Lung (tissue), 17 donors: ENCODE measurements at places on chromosomes 7 and 10. TPM values are rescaled to one million over a fixed set of nuclear protein-coding genes. Genes with fewer than 3 reads are reported as not detected.
A peak's percentile ranks its signal among the peaks of the same experiment; 100 is the strongest.

DNA sequence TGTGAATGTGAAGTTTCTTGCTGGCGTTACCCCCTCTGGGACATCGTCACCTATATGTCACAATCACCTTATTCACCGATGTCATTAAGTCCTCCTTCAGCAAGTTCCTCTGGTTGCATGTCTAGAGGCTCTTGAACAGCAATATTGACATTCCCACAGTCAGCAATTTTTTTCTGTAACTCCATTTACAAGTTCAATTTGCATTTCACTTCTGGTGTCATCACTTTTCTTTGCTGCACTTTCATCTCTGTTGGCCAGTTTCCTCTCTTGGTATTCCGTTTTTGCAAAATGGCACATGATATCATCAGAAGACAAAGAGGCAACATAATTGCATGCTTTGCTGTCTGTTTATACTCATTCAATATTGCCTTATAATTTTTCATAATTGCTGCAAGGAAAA is 69.8 kb downstream of the SRI start:
- no peaks in the 10 kb centered on the region for H3K36me3 ChIP-seq
- DNase-seq: no peak
- H3K27ac ChIP-seq: no peak overlapping the region
- H3K4me1 ChIP-seq: peaks cover 19% of the 10 kb centered on the region
- H3K27me3 ChIP-seq: no peaks in the 10 kb centered on the region

DNA sequence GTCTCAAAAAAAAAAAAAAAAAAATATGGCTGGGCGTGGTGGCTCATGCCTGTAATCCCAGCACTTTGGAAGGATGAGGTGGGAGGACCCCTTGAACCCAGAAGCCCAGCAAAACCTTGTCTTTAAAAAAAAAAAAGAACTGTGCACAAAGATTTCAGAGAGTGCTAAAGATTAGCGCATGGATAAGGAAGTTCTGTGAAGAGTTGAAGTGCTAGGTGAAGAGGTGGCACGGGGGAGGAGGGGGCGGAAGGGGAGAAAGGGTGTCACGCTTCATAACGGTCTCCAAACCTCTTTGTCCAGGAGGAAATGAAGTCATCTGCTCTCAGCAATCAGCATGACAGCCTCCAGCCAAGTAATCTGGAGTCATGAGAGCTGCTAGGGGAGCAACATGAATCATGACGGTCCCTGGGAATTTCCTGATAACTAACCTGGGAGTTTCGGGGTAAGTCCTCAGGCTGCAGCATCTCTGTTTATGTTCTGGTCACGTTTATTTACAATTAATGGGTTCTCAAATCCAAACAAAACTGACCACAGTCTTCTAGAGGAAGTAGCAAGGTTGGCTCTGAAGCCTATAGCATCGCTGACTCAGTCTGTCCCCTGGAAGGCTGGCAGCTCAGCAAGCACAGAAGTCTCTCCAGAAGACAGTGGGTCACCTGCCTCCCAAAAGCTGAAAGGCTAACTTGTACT is 1.9 kb upstream of the PLAU start:
- H3K36me3 ChIP-seq: no peaks in the 10 kb centered on the region
- DNase-seq: peak; percentile 52
- no peak overlapping the region for H3K4me3 ChIP-seq
- peaks cover 17% of the 10 kb centered on the region for H3K27me3 ChIP-seq
- peak overlapping the region; percentile 21 for H3K27ac ChIP-seq

GRCh38 chr7:155975490-155975889 is 163.2 kb upstream of the SHH start:
- H3K27me3 ChIP-seq: peaks cover 2% of the 10 kb centered on the region
- no peaks in the 10 kb centered on the region for H3K4me1 ChIP-seq
- H3K27ac ChIP-seq: no peak overlapping the region
- no peak overlapping the region for H3K4me3 ChIP-seq
- H3K36me3 ChIP-seq: no peaks in the 10 kb centered on the region

DNA sequence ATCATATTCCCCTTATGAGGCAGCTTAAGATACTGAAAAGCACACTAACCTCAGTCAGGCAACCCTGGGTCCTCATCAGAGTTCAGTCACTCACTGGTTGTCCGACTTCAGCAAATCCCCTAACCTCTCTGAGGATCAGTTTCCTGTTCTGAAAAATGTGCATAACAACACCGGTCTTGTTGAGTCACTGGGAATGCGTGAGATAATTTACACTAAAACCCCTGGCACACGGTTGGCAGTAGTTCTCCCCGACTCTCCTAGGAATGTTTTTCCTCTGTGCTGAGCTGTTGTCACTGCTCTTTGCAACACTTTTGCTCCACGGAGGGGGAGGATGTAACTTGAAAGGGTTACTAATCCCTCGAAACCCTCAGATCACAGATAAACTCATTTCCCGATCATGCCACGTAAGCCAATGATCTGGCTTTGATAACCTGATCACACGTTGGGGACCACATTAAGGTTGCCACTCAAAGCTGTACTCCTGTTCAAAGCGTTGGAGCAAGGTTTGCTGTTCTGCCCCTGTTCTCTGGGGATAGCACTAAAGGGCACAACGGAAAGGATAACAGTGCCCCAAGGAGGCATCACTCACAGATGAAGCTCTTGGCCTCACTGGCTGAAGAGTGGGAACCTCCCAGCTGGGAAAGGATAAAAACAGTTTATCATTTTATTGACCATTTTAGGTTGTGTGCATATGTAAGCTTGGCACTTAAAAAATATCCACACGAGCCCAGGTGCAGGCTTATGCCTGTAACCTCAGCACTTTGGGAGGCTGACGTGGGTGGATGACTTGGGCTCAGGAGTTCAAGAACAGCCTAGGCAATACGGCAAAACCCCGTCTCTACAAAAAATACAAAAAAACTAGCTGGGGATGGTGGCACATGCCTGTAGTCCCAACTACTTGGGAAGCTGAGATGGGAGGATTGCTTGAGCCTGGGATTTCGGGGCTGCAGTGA is 5.0 kb upstream of the RBM17 start:
- no peaks in the 10 kb centered on the region for H3K27me3 ChIP-seq
- peaks cover 14% of the 10 kb centered on the region for H3K4me1 ChIP-seq
- H3K4me3 ChIP-seq: no peak overlapping the region
- H3K27ac ChIP-seq: peak overlapping the region; percentile 26
- DNase-seq: peak; percentile 8
- no peaks in the 10 kb centered on the region for H3K36me3 ChIP-seq

DNA sequence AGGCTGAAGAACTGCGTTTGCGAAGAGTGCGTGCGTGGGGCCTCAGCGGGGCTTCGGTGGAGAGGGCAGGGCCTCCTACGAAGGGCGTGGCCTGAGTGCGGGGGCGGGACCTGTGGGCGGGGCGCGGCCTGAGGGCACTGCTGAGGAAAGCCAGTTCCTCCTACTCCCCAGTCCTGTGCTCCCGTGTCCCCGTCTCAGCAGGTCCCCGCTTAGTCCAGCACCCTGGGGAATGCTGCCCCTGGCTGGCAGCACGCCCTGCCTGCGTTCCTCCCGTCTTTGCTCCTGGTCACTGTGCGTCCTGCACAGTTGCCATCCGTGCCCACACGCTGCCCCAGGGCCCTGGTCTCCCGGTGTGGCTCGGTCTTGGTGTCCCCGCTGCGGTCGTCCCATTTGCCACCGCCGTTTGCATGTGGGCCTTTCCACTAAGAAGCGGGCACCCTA is 177.1 kb downstream of the ZNF248 start:
- no peak for DNase-seq
- H3K27me3 ChIP-seq: no peaks in the 10 kb centered on the region
- H3K4me1 ChIP-seq: no peaks in the 10 kb centered on the region
- no peak overlapping the region for H3K4me3 ChIP-seq
- no peak overlapping the region for H3K27ac ChIP-seq
- H3K36me3 ChIP-seq: no peaks in the 10 kb centered on the region

GRCh38 chr10:13302821-13303555 is 3.1 kb upstream of the PHYH start:
- H3K36me3 ChIP-seq: no peaks in the 10 kb centered on the region
- no peak overlapping the region for H3K4me3 ChIP-seq
- H3K27me3 ChIP-seq: no peaks in the 10 kb centered on the region
- peaks cover 4% of the 10 kb centered on the region for H3K4me1 ChIP-seq
- no peak for DNase-seq

GRCh38 chr10:21292763-21293517 is 232.5 kb downstream of the SKIDA1 start:
- no peaks in the 10 kb centered on the region for H3K36me3 ChIP-seq
- peak overlapping the region; percentile 53 for H3K27ac ChIP-seq
- H3K4me1 ChIP-seq: peaks cover 7% of the 10 kb centered on the region
- peak; percentile 97 for DNase-seq
- H3K4me3 ChIP-seq: no peak overlapping the region

DNA sequence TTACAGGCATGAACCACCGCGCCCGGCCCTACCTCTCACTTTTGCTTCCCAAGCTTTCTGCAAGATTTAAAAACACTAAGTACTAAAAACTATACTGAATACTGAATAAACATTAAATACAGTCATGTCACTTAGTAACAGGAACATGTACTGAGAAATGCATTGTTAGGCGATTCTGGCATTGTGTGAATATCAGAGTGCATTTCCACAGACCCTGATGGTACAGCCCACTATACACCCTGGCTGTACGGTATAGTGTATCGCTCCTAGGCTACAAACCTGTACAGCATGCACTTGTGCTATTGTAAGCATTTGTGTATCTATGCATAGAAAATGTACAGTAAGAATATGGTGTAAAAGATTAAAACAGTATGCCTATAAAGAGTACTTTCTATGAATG is 29.1 kb downstream of the PDIA4 start:
- H3K27ac ChIP-seq: no peak overlapping the region
- H3K4me3 ChIP-seq: no peak overlapping the region
- H3K4me1 ChIP-seq: no peaks in the 10 kb centered on the region
- DNase-seq: no peak

DNA sequence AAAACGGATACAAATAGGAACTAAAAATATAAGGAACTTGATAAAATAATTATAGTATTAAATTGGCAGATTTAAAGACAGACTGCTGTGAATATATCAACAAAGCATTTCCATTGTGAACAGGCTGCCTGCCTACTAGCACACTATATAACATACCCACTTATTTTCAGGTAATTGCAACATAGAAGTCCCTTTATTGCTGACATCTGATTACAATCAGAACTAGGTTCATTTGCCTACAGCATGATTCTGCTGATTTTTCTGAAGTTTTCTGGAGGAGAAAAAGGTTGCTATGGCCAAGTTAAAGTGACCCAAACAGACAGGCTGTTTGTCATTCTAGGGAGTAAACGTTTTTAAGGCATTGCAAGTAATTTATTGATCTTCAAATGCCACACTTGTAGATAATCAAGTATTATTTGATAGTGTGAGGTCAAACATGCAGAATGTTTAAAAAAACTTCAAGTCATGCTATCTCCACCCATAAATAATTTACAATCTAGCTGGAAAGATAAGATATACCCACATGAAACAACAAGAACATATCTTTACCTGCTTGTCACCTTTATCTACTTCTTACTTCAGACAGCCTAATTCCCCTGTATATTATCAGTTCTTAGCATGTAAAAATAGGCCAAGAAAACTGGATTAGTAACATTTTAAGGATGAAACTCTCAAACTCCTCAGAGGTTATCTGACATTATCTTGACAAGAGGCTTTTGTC is 40.5 kb downstream of the MTPN start:
- no peak overlapping the region for H3K4me3 ChIP-seq
- no peaks in the 10 kb centered on the region for H3K36me3 ChIP-seq

- no peak overlapping the region for H3K4me3 ChIP-seq
- H3K27ac ChIP-seq: no peak overlapping the region
- no peaks in the 10 kb centered on the region for H3K4me1 ChIP-seq
- no peaks in the 10 kb centered on the region for H3K36me3 ChIP-seq
- H3K27me3 ChIP-seq: no peaks in the 10 kb centered on the region
These were observed 123.0 kb upstream of the SGCE start for GRCh38 chr7:94778711-94779459.

- H3K4me1 ChIP-seq: no peaks in the 10 kb centered on the region
- no peaks in the 10 kb centered on the region for H3K27me3 ChIP-seq
- H3K4me3 ChIP-seq: no peak overlapping the region
- H3K36me3 ChIP-seq: no peaks in the 10 kb centered on the region
- H3K27ac ChIP-seq: no peak overlapping the region
- no peak for DNase-seq
These were observed 345.7 kb downstream of the PTPRN2 start for GRCh38 chr7:158241919-158242318.

GRCh38 chr7:150383710-150384397 is 4.7 kb downstream of the ZNF775 start:
- peaks cover 3% of the 10 kb centered on the region for H3K4me1 ChIP-seq
- DNase-seq: peak; percentile 69
- H3K27ac ChIP-seq: no peak overlapping the region
- no peak overlapping the region for H3K4me3 ChIP-seq

GRCh38 chr10:91596825-91597196 is 36.1 kb downstream of the PPP1R3C start:
- H3K27ac ChIP-seq: no peak overlapping the region
- H3K4me3 ChIP-seq: no peak overlapping the region
- no peaks in the 10 kb centered on the region for H3K27me3 ChIP-seq
- no peak for DNase-seq
- H3K4me1 ChIP-seq: peaks cover 57% of the 10 kb centered on the region

DNA sequence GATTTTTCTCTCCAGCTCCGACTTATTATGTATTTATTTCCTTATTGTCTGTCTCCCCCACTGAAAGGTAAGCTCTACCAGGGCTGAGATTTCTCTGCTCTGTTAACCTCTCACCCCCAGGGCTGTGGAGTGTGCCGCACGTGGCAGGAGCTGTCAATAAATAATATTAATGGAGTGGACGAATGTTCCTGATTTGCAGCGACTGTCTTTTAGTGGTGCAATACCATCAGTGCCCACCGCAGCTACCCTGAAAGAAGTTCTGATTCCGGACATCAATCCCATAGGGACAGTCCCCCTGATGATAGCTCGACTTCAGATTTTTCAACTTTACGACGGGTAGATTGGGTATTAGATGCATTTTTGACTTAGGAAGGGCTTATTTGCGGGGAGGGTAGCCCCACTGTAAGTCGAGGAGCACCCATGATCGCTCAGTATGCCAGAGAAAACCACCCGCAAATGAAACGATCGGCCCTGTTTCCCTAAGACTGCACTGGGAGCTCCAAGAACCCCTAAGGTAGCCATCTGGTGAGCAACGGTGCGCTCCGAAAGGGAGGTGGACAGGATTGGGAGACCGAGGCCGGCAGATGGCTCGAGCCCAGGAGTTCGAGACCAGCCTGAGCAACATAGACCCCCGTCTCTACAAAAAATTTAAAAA is 986 bp upstream of the PPP2R2D start:
- H3K4me1 ChIP-seq: no peaks in the 10 kb centered on the region
- no peaks in the 10 kb centered on the region for H3K36me3 ChIP-seq
- DNase-seq: no peak
- no peak overlapping the region for H3K27ac ChIP-seq
- H3K4me3 ChIP-seq: peak overlapping the region; percentile 54

DNA sequence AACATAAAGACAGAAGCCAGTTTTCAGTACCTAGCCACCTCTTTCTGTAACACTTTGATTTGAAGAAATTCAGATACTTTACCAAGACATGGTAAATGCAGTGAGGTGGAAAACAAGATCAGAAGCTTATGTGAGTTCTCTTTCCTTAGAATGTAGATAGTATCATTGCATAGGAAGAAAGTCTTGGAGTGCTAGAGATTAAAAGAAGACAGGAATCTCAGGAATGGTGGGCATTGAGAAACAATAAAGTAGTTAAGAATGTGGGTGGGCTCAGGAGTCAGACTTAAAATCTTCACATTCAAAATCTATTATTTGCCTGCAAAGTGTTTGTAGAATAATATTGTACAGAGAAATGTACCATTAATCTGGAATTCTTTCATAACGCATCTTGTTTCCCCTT is 58.9 kb downstream of the POLL start:
- no peak for DNase-seq
- H3K27me3 ChIP-seq: no peaks in the 10 kb centered on the region
- peaks cover 15% of the 10 kb centered on the region for H3K36me3 ChIP-seq
- H3K4me1 ChIP-seq: no peaks in the 10 kb centered on the region
- no peak overlapping the region for H3K4me3 ChIP-seq
- H3K27ac ChIP-seq: no peak overlapping the region

Gene EIF3B
- total RNA-seq: 102 TPM

Gene MMD2
- not detected for total RNA-seq

Gene FAM25G
- not detected for total RNA-seq

Gene ASB15
- not detected for total RNA-seq

Gene ZNHIT1
- total RNA-seq: 72.3 TPM
